ENCODE measurements at places on chromosomes 4 and X.

DNA sequence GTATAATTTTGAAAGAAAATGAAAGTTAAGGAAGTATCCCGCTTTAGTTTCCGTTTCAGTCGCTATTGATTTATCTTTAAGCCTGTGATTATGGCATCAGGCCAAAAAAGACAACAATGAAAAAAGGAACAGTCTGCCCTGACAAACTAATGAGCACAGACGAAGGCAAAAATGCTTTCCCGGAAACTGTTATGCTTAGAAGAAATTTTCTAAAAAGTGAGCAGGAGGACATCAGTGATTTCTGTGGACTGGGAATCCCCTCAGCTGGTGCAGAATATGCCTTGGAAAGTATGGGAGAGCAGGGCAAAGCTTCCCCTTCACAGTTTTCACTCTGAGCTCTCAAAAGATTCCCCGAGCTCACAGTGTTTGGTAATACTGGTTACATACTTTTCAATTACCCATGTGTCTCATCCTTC is 5.1 kb upstream of the CXCL10 start:
- no peak for DNase-seq

DNA sequence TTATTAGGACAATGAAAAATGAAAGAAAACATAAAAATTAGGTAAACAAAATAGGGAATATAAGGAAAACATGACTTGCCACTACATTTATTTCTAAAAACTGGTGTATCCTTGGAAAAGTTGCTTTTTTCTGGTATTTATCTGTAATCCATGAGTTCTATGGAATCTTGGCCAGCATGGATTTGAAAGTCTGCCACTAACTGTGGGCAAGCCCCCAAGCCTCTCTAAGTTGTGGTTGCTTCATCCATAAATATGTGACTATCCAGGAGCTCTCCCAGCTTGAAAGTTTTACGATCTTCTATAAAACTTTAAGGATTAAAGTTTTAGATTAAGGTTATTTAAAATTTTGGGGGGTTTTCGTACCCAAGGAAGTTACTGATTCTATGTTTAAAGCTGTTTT is 21.8 kb downstream of the RPS6KA3 start:
- no peak for DNase-seq

GRCh38 chr4:184348311-184349233 is 125.8 kb downstream of the IRF2 start:
- no peak for DNase-seq

GRCh38 chrX:119455264-119455663 is 13.0 kb upstream of the SLC25A5 start:
- no peak for DNase-seq

GRCh38 chr4:121375262-121375661 is 5.6 kb downstream of the QRFPR start:
- DNase-seq: no peak

All from cortex of kidney (tissue), 1 donor.